ENCODE measurements at places on chromosomes 13 and 19.

- DNase-seq, result no peak
Observed at GRCh38 chr13:92807353-92807752, 419.3 kb upstream of the GPC6 start.

DNA sequence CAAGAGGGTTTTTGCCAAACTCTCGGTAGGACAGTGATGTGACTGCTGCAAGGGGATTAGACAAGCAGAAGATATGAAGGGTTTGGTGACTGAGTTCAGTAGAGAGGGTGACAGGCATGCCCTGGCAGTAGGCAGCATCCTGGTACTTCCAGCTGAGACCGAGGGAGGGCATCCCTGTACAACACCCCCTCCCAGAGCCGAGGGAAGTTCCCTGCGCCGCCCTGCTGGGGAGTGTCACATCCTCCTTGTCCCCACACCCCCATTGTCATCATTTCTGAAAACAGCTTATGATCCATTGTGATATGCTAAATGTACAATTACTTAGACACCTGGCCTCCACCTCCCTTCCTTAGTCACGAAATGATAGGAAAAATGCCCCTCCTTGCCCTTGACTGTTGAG lies 14.6 kb downstream of the ZNF544 start:
- DNase-seq, result no peak

DNA sequence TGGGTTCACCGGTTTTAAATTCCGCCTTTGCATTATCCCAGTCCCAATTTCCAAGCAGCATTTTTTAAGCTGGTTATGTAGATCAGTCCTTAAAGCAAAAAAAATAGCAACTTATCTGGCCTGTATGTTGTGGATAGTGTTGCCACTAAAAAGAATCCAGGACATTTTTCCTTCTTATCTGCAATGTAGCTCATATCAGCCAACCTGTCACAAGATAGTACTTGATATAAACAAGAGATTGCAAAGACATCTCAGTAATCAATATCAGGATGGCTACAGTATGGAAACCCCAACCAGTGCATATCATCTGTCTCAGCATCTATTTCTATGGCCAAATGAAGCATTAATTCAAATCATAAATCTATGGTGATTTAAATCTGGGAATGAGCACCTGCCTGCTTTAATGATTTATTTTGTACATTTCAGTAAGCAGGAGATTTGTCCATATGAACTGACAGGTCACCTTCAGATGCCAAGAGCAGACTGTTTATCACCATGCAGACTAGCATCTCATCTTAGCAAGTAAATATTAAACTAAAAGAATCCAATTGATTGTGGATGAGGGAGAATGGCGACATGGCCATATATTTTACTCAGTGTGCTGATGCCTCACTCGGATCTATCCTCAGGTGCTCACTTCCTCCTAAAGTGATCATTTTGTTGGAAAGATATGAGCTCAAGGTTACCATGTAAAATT lies 240.4 kb downstream of the DACH1 start:
- DNase-seq, result no peak

- DNase-seq, result peak; percentile 47
Observed at GRCh38 chr19:17125062-17125727, 49.6 kb downstream of the MYO9B start.

DNA sequence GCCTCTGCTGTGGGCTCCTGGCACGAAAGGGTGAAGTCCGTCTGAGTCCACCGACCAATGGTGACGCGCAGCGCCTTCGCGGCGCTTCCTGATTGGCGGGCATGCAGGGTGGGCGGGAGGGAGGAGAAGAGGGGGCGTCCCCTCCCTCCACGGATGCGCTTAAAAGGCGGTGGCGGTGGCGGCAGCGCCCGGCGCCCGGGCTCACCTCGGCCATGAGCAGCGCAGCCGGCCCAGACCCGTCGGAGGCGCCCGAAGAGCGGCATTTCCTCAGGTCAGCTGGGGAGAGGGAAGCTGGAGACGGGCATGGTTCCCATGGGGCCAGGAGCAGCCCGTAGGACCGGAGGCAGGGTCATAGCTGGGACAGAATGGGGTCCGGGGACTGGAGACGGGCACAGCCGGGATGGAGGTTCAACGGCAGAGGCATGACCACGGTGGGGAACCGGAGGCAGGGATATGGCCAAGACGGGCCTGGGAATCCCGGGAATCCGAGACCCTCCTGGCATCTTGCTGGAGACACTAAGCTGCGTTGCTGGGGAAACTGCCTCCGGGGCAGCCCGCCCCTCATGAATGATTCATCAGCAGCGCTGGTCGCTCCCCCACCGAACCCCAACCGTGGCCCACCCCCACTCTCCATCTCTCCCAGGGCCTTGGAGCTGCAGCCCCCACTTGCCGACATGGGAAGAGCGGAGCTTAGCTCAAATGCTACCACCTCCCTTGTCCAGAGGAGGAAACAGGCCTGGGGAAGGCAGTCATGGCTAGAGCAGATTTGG lies at the start of gene YJEFN3:
YJEFN3 (plus strand) TSS at position 191 of the 770 bp plus-strand sequence; CDS start at position 213, 22 bp downstream.
- DNase-seq, result peak; percentile 66

GRCh38 chr19:18893587-18894253 lies 2.2 kb downstream of the CERS1 start:
- no peak for DNase-seq

DNA sequence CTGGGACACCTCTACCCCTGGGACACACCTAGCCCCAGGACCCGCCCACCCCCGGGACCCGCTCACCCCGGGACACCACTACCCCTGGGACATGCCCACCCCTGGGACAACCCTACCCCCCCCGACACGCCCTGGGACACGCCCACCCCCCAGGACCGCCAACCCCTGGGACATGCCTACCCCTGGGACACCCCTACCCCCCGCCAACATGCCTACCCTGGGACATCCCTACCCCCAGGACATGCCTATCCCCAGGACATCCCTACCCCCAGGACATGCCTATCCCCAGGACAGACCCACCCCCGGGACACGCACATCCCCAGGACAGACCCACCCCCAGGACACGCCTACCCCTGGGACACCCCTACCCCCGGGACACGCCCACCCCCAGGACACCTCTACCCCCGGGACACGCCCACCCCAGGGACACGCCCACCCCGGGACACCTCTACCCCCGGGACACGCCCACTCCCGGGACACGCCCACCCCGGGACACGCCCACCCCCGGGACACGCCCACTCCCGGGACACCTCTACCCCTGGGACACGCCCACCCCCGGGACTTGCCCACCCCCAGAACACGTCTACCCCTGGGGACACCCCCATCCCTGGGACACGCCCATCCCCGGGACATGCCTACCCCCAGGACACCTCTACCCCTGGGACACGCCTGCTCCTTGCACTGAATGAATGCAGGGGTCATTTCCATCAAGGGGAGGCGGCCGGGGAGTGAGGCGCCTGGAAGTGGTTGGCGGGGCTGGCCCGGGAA lies 32.3 kb downstream of the ADPRHL1 start:
- DNase-seq, result no peak

DNA sequence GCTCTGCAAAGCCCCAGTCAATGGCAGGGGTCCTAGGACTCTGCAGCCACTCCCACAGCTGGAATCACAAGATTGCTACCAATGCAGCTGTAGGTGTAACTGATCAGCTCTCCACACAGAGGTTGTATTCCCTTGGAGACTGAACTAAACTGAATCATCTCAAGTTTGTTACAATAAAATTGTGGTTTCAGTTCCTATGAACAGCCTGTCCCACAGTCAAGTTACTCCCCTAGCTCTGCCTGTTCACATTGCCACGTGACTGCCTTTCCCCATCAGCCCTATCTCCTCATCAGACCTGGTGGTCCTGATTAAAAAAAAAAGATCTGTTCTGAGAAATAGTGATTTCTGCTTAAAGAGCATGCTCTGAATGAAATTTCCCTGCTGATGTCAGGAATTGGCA lies 287.9 kb upstream of the NBEA start:
- DNase-seq, result no peak

DNA sequence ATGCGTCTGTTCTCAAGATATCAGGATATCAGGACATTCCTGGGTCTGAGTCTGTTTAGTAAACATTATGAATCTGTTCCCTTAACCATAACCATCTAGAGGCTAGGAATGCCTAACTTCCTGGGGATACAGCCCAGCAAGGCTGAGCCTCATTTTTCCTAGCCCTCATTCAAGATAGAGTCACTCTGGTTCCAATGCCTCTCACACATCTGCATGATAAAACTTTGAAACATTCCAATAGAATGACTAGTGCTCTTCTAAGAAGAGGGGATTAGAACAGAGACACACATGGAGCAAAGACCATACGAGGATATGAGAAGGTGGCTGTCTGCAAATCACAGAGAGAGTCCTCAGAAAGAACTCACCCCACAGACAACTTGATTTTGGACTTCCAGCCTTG lies 20.6 kb upstream of the CABP5 start:
- no peak for DNase-seq

DNA sequence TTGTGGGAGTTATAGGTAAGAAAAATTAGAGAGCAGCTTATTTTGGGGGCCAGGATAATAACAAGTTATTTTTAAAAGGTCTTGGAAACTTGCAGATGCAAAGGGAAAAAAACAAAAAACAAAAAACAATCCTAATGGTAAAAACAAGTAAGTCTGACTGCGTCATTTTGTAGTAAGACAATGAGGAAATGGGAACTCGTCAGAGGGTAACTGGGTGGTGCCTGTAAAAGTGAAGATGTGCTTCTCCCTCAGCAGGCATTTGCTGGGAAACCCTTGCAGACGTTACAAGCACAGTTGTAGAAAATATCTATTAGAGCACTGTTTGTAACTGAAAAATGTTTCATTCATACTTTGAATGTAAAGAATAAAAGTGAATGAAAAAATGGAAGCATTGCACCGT lies 2.2 kb upstream of the TNFSF13B start:
- no peak for DNase-seq

GRCh38 chr19:13417054-13417453 lies 89.2 kb downstream of the CACNA1A start:
- no peak for DNase-seq

- DNase-seq, result no peak
Observed at GRCh38 chr19:30671622-30672051, 299.5 kb downstream of the ZNF536 start.

- no peak for DNase-seq
Observed at GRCh38 chr19:51129716-51130115, 5.0 kb downstream of the SIGLEC9 start.

All from midbrain (tissue), 1 donor.